Naive thymus-derived CD8-positive, alpha-beta T cell (primary cell): ENCODE measurements at places on chromosomes 12 and 14.

GRCh38 chr14:101887219-101887618, 77.2 kb upstream of the DYNC1H1 start:
- no peak for DNase-seq
- peaks cover 5% of the 10 kb centered on the region for H3K4me1 ChIP-seq
- no peak overlapping the region for H3K4me3 ChIP-seq
- H3K27ac ChIP-seq = no peak overlapping the region
- H3K27me3 ChIP-seq = no peaks in the 10 kb centered on the region

- DNase-seq = no peak
- no peaks in the 10 kb centered on the region for H3K36me3 ChIP-seq
- H3K4me3 ChIP-seq = no peak overlapping the region
- H3K27me3 ChIP-seq = peaks cover 4% of the 10 kb centered on the region
Measured at GRCh38 chr12:111102102-111102739, 181.8 kb upstream of the MYL2 start.

DNA sequence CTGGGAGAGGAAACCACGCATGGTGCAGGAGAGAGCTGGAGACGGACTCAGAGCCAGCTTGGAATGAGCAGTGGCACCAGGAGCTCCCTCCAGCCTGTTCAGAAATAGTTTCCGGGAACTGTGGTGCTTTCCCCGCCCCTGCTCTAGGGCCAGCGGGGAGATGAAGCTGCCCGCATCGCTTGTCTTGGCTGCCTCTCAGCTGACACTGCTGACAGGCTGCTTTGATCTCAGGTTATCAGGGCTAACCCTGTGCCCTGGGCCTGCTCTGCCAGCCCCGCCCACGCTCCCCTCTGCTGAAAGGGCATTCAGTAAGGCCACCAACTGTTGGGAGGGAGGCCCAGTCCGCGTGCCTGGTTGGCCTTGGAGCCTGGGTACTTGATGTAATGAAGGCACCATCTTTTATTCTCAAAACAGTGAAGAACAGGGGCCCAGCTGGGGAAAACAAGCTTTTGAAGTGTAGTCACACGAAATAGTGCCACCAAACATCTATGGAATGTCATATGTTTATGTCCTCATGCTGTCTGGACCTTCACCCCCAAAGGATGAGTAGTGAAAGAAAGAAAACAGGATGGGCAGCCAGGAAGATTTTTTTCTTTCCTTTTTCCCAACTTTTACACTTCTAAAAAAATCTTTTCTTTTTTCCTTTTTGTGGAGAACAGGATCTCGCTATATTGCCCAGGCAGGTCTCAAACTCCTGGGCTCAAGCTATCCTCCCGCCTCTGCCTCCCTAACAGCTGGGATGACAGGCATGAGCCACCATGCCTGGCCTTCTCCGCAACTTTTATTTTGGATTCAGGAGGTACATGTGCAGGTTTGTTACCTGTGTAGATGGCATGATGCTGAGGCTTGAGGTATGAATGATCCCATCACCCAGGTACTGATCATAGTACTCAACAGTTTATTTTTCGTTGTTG, 115.9 kb upstream of the TBX3 start:
- no peak overlapping the region for H3K27ac ChIP-seq
- H3K4me3 ChIP-seq = no peak overlapping the region
- peaks cover 3% of the 10 kb centered on the region for H3K27me3 ChIP-seq

DNA sequence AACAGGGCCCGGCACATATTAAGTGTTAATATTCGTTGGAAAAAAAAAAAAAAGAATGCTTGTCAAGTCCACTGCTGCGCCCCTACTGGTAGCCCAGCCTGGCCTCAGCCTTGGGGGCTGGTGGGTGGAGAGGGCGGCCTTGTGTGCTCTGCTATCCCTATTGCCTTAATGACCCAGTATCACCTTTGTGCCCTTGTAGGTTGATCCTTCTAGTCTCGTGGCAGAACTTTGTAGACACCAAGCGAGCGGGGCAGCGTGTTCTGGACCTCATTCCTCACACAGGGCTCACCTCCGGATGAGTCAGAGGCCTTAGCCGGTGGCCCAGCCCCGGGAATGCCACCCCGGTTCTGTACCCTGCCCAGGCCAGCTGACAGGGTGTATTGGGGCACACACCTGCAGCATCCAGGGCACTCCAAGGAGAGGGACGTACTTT, 1.8 kb upstream of the RCOR1 start:
- DNase-seq = no peak
- H3K4me3 ChIP-seq = peak overlapping the region; percentile 83
- H3K36me3 ChIP-seq = no peaks in the 10 kb centered on the region

DNA sequence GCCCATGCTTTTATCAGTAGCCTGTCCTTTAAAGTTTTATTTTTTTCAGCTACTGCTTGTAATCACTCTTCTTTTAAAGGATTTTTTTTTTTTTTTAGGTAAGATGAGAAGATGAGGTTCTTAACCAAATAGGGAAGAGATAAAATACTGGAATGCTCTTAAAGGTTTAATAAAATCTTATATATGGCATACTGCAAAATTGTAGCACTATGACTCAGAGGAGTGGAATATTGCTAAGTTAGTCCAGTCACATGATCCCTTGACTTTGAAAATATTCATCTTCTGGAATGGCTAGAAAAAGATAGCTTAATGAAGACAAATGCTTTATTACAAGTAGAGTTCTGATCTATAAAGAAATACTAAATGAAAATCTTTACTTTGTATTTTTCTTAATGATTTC, 116.6 kb downstream of the NAV3 start:
- no peaks in the 10 kb centered on the region for H3K36me3 ChIP-seq
- DNase-seq = no peak
- H3K4me3 ChIP-seq = no peak overlapping the region

- H3K36me3 ChIP-seq = no peaks in the 10 kb centered on the region
- no peak overlapping the region for H3K4me3 ChIP-seq
- peaks cover 4% of the 10 kb centered on the region for H3K4me1 ChIP-seq
- peak overlapping the region; percentile 37 for H3K27ac ChIP-seq
- H3K27me3 ChIP-seq = no peaks in the 10 kb centered on the region
Measured at GRCh38 chr14:74963705-74964271, 8.4 kb upstream of the PGF start.

DNA sequence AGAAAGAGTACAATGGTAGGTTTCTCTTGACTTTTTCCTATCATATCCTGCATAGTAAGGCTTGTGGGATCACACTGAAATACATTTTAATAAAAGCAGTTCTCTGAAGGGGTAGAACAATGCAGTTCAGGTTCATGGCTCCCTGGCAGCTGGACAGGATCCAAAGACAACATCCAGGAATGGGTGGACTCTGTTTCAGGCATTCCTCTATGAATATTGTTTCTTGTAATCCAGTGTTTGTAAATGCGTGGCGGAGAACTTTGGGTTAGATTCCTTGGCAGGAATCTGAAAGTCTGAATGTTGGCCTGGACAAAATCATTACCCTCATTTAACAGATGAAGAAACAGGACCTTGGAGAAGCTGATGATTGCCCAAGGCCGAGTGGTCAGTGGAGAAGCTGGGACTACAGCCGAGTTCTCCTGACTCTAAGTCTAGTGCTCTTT, 43.5 kb downstream of the SYNE2 start:
- peaks cover 47% of the 10 kb centered on the region for H3K4me1 ChIP-seq
- no peak for DNase-seq
- H3K27ac ChIP-seq = no peak overlapping the region
- H3K4me3 ChIP-seq = no peak overlapping the region
- no peaks in the 10 kb centered on the region for H3K27me3 ChIP-seq

GRCh38 chr12:82931349-82932116, 244.8 kb downstream of the TMTC2 start:
- no peak for DNase-seq
- no peak overlapping the region for H3K27ac ChIP-seq
- no peaks in the 10 kb centered on the region for H3K27me3 ChIP-seq
- H3K4me1 ChIP-seq = no peaks in the 10 kb centered on the region
- H3K36me3 ChIP-seq = no peaks in the 10 kb centered on the region
- no peak overlapping the region for H3K4me3 ChIP-seq

DNA sequence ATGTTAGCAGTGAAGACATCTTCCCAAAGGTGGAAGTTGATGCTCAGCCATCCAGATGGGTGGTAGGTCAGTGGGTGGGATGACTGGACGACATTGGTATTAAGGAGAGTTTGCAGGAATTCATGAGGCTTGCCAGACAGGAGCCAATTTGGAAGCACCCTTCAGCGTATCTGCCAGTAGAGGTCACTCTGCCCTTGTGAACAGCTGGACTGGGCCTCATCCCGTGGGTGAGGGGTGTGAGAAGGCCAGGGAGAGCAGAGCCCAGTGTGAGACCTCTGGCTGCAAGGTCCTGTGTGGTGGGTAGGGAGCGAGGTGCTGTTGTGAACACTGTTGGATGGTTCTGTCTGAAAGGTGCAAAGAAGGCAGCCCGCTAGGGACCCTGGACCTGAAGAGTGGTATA, 37.7 kb downstream of the SLC5A8 start:
- no peak for DNase-seq
- H3K27ac ChIP-seq = no peak overlapping the region
- no peaks in the 10 kb centered on the region for H3K4me1 ChIP-seq
- H3K27me3 ChIP-seq = peaks cover 2% of the 10 kb centered on the region
- H3K36me3 ChIP-seq = no peaks in the 10 kb centered on the region
- H3K4me3 ChIP-seq = no peak overlapping the region
